CD4-positive, alpha-beta T cell treated with Interleukin-21 for 1 hour (primary cell): ENCODE measurements at places on chromosomes 2 and 18.

GRCh38 chr2:112724591-112725525 is 4.0 kb downstream of the NT5DC4 start:
- DNase-seq, result no peak

DNA sequence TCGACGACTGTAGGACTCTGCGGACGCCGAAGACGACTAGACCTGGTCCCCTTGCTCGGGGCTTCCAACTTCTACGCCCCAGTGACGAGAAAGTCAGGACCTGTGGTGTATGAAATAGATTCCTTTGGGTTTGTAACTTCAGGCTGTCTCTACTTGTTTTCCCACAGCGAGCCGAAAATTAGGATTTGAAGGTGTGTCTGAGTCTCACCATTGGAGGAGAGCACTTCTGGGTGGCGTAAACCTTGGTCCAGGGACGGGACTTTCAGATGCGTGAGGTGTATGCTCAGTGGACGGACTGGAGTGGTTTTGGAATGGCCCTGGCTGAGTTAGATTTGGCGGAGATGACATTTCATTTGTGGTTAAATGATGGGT is 1.3 kb downstream of the BIRC6 start:
- peak; percentile 13 for DNase-seq

DNA sequence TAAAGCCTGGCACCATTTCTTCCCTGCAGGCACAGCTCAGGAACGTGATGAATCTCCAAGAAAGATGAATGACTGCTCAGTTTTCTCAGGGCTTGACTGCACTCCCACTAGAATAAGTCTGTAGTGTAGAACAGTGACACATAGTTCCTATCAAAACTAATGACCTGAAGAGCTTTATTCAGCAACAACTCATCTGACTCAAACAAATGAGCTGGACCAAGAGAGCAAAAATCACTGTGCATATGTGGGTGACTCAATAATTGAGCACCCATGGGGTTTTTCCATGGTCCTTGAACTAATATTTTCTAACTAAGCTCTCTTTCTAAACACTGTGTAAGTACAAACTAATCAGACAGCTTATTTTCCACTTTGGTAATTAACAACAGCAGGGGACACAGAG is 61.1 kb upstream of the XDH start:
- DNase-seq, result no peak

DNA sequence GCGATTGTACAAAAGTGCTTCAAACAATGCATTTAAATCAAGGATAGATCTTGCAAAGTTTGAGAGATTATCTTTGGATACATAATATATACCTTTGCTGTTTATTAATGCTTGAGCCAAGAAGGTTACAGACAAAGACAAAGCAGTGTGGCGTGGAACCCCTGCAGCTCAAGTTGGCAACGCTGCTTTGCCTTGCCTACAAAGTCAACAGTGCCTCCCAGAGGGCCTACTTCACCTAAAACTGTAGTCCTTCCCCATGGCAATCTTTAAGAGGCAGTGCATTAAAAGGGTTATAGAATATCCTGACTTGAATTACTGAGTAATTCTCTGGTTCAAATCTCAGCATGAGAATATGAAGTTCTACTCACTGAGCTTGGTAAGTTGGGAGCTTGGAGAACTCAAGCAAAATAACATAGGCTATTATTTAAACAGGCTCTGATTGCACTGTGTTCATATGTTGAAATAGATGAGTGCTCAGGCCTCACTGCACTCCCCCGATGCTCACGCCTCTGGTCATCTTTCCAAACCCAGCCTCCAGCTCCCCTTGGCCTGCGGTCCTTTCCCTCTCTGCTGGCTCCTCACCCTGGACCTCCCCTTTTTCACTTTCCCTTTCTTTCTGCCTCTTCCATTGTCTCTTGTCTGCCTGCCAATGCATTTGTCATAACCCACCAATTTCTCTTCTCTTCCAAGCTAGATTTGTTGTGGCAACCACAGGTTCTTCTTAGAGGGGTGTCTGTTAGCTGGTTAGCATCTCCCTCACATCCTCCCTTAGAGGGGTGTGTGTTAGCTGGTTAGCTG is 96.5 kb downstream of the MYT1L start:
- no peak for DNase-seq

DNA sequence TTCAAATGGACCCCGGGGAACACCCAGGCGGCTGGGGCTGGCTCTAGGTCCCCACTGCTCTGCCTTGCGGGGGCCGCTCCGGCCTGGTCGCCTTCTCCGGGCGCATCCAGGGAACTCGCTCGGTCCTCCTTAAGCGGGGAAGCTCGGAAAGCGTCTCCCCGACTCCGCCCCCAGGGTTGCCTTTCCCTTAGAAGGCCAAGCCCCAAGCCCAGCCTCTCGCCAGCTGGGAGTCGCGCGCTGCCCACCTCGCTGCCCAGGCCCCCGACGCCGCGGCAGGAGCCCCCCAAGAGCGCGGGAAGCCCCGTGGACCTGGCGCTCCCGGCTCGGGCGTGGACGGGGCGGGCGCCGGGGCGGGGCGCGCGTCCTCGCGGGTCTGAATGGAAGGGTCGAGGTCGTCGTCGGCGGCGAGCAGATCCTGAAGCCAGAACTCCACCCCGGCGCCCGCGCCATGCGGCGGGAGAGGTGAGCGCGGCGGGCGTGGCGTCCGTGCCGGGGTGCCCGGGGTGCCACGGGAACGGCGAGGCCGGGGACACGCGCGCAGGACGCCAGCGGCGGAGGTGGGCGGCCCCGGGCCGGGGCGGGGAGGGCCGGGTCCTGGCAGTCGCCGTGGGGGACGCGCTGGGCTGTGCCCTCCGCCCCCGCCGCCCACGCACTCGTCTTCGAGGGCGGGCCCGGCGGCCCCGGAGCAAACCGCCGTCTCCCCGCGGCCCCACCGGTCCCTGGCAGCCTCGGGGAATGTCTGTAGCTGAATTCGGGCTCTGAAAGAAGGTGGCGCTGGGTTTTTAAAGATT is at the start of gene BOK:
BOK (plus strand) TSS at position 214 of the 791 bp plus-strand sequence. CDS start 739 bp downstream, outside the sequence.
- no peak for DNase-seq

DNA sequence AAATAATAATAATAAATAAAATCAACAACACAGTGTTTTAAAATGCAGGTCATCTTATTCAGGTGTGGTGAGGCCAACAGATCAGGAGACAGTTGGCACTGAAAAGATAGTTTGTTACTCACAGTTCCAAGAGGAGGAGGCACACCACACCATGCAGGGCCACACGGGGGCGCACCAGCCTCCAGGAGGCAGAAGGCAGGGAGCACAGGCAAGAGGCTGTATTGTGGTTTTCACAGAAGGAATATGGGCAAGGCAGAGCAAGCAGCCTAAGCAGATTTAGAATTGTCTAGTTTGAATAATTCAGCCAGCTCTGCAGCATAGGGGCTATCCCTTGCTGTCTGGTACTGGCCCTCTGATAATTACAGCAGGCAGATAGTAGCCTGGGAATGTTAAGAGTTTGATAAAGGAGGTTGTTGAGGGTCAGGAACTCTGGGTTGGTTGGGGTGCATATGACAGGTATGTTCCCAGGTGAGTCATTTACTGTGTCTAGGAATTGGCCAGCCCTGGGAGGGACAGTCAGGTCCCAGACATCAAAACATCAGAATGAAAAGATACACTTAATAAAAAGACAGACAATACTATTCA is 31.3 kb downstream of the KIAA2012 start:
- no peak for DNase-seq

- DNase-seq, result no peak
Measured at GRCh38 chr2:45843136-45843535, 191.7 kb downstream of the PRKCE start.

GRCh38 chr2:73202156-73203054 is at the start of gene NOTO:
Gene NOTO, plus strand, starts transcription at chr2:73202574. Its CDS starts 93 bp downstream, at chr2:73202667.
- no peak for DNase-seq

- no peak for DNase-seq
Measured at GRCh38 chr2:240251848-240252190, 111.4 kb upstream of the OTOS start.

DNA sequence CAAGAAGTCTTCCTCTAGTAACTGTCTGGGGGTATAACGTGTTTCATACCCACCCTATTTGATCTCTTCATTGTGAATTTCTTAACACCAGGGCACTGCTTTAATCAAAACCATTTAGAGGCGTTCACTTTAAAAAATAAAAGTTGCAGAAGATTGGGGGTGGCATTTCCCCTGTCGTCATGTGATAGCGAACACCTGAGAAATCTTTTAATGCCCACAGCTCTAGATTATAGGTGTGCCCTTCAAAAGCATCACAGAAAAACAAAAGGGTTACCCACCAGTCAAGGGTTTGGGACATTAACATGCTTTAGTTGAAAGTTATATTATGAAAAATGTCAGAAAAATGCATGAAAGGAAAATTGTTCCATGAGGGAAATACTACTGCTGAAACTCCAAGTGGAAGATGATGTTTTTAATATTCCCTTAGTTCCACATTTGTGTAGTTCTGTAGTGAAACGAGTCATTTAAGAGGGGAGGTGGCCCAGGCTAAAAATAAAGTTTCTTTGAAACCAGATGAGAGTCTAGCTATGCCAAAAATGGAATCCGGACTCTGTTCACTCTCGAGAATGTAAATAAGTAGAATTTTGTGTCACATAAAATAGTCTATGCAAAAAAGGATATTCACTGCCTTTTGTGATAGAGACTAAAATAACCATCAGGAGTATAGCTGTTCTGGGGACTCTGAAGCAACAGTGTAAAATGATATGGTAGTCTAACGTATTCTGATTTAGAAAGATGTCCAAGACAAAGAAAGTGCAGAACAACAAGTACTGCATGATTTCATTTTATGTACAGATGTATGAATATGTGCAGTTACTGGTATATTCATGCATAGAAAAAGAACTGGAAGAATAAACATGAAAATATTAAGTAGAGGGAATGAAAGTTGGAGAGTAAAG is 95.3 kb downstream of the TMEM247 start:
- no peak for DNase-seq

GRCh38 chr2:144946263-144946662 is 426.3 kb upstream of the ZEB2 start:
- DNase-seq, result no peak

- no peak for DNase-seq
Measured at GRCh38 chr2:120227111-120227991, 4.2 kb upstream of the TMEM185B start.

GRCh38 chr2:144705328-144706245 is 185.7 kb upstream of the ZEB2 start:
- no peak for DNase-seq

DNA sequence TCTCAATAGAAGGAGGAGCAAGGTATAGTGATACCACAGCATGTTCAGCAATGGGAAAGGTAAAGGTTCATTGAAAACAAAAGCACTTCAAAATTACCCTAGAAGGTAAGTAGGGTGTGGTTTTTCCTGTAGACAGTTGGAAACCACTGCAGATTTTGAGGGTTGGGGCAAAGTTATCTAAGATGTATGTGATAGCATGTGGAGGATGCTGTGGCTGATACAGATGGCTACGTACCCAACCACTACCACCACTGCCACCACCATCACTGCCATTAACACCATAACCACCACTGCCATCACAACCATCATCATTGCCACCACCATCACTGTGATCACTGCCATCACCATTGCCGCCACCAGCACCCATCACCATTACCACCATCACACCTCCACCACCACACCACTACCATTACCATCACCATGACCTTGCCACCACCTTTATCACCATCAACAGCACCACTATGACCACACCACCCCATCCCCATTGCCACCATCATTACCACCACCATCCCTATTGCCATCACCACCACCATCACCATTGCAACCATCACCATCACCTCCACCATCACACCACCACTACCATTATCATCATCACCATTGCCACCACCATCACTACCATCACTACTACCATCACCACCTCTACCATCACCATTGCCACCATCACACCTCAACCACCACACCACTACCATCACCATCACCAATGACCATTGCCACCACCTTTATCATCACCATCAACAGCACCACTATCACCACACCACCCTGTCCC is 3.7 kb downstream of the TMSB10 start:
- peak; percentile 82 for DNase-seq
